ENCODE measurements at places on chromosomes 6 and 20. TPM values are rescaled to one million over a fixed set of nuclear protein-coding genes. Genes with fewer than 3 reads are reported as not detected.

GRCh38 chr20:51121901-51122412 is 99.0 kb upstream of the KCNG1 start:
- H3K4me3 ChIP-seq, result no peak overlapping the region
- DNase-seq, result no peak
- no peaks in the 10 kb centered on the region for H3K36me3 ChIP-seq

The SIRPD gene
- not detected for total RNA-seq

DNA sequence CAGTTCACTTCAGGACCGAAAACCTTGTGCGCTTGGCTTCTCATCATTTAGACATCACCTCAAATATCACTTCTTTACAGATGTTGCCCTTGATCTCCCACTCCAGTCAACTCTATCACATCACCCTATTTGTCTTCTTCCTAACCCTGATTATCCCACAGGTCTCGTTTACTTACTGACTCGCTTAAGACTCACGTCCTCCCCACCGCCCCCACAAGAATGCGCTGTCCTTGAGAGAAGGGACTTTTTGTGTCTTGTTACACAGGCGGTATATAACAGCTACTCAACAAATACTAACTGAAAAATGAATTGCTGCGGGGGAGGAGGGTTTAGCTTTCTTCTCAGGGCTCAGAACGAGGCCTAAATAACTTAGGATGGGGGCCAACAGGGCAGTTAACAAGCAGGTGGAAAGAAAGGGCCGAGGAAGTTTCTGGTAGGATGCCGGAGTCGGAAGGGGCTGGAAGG is 527 bp downstream of the TOMM34 start:
- peaks cover 59% of the 10 kb centered on the region for H3K4me1 ChIP-seq
- H3K27me3 ChIP-seq, result no peaks in the 10 kb centered on the region
- H3K27ac ChIP-seq, result peak overlapping the region; percentile 100
- H3K4me3 ChIP-seq, result peak overlapping the region; percentile 99

The MCHR2 gene
- total RNA-seq, result not detected

- H3K4me3 ChIP-seq, result no peak overlapping the region
- no peaks in the 10 kb centered on the region for H3K4me1 ChIP-seq
Measured at GRCh38 chr6:119562168-119562567, 212.6 kb upstream of the MAN1A1 start.

The EYA2 gene
- not detected for total RNA-seq

The TNFRSF6B gene
- not detected for total RNA-seq

DNA sequence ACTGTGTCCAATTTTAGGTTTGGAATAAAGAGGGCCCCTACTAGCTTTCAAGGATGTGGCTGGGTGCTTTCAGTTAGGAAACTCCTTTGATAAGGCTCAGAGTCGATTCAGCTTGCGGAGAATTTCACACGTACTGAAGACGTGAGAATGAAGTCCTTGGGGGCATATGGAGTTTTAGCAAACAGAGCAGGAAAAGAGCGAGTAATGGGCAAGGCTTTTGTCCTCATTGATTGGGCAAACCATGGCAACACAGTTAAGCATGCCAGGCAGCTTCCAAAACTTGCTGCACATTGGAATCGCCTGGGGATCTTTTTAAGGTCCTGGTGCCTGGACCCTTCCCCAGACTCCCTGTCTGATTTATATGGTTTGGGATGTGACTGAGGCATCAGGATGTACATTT is 29.2 kb downstream of the ISM1 start:
- peaks cover 25% of the 10 kb centered on the region for H3K36me3 ChIP-seq
- H3K4me3 ChIP-seq, result no peak overlapping the region
- H3K27ac ChIP-seq, result no peak overlapping the region
- no peak for DNase-seq
- peaks cover 42% of the 10 kb centered on the region for H3K4me1 ChIP-seq
- no peaks in the 10 kb centered on the region for H3K27me3 ChIP-seq

The CGA gene
- 0.59 TPM for total RNA-seq

- peak overlapping the region; percentile 52 for H3K27ac ChIP-seq
- H3K4me3 ChIP-seq, result no peak overlapping the region
- no peaks in the 10 kb centered on the region for H3K27me3 ChIP-seq
Measured at GRCh38 chr6:40387127-40387870, 199.9 kb downstream of the LRFN2 start.

DNA sequence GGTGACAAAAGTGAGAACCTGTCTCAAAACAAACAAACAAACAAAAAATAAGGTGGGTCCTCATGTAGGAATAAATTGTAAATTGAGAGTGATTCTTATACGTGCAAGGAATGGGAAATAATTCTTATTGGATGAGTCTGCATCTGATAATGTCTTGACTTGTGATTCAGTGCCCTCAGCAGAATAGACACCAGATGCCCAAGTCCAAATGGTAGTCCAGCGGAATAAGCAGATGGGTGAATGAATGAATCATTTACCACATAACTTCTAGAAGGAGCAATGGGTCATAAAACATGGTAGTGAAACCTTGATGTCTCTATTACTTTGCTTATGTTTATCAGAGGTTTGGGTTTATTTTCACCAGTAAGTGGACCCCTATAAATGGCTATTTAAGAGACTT is 747.7 kb downstream of the PHF3 start:
- no peak overlapping the region for H3K4me3 ChIP-seq
- H3K4me1 ChIP-seq, result no peaks in the 10 kb centered on the region
- H3K27ac ChIP-seq, result no peak overlapping the region
- no peaks in the 10 kb centered on the region for H3K36me3 ChIP-seq
- no peak for DNase-seq
- H3K27me3 ChIP-seq, result no peaks in the 10 kb centered on the region

DNA sequence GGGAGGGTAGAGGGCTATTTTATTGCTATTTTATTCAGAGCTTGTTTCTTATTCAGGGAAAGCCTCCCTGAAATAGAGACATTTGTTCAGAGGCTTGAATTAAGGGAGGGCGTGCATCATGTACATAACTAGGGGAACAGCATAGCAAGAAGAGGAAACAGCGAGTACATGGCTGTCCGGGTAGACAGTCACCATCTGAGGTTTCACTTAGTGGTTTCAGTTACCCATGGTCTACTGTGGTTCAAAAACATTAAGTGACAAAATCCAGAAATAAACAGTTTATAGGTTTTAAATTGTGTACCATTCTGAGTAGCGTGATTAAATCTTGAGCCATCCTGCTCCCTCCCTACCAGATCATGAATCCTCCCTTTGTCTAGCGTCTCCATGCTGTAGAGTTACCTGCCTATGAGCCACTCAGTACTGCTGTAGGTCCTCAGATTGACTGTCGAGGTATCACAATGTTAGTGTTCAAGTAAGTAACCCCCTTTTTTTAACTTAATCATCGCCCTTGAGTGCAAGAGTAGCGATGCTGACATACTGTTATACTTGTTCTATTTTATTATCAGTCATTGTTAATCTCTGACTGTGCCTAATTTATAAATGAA is 791.5 kb downstream of the TFAP2A start:
- no peak for DNase-seq
- no peak overlapping the region for H3K4me3 ChIP-seq
- no peaks in the 10 kb centered on the region for H3K36me3 ChIP-seq
- H3K4me1 ChIP-seq, result no peaks in the 10 kb centered on the region
- no peak overlapping the region for H3K27ac ChIP-seq
- no peaks in the 10 kb centered on the region for H3K27me3 ChIP-seq

DNA sequence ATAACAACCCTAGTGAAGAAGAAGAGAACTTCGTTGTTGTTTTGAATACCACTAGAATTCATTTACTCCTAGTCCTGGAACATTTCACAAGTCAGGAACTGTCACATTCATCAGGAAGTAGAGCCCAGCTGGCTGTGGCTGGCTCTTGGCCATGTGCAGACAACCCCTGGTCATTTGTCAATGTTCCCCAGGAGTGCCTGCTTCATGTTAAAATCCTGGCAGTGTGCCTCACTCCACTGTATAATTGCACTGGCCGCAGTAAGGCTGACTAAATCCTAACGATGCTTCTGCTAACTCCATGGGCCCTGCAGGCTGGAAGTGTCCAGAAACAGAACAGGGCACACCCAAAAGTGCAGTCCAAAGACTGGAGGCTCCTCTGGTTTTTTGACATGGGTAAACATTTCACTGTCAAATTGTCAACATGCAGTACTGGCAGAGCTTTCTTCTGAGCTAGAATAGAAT is 41.5 kb upstream of the ADGRF1 start:
- no peak overlapping the region for H3K4me3 ChIP-seq
- H3K27ac ChIP-seq, result no peak overlapping the region
- H3K36me3 ChIP-seq, result no peaks in the 10 kb centered on the region
- no peak for DNase-seq

- H3K27ac ChIP-seq, result no peak overlapping the region
- no peak overlapping the region for H3K4me3 ChIP-seq
- H3K36me3 ChIP-seq, result no peaks in the 10 kb centered on the region
- no peaks in the 10 kb centered on the region for H3K4me1 ChIP-seq
- peaks cover 13% of the 10 kb centered on the region for H3K27me3 ChIP-seq
- DNase-seq, result no peak
Measured at GRCh38 chr6:142361779-142362750, 60.3 kb downstream of the ADGRG6 start.

DNA sequence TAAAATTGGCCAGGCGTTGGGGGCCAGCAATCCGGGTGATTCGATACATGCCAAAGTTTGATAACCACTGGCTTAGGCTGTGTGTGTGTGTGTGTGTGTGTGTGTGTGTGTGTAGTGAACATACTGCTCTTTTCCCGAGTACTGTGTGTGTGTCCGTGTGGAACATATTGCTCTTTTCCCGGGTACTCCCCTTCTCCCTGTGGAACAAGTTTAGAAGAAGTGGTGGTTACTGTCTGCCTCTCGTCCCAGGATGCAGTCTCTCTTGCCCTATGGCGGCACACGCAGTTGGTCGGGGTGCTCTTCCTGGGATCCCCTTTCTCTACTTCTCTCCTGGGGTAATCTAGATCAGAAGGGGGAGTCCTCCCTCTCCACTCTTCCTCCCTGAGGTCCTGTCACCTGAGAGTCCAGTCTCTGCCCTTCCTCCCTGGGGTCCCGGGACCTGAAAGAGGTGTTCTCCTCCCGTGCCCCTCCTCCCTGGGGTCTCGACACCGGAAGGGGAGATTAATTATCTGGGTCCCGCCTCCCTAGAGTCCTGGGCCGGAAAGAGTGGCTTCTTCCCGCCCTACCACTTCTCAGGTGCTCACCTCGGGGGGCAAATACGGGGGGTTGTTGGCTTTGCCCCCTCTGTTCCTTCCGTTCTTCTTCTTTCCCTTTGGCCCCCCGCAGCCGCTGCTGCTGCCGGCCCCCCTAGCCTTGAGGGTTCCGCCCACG is 516 bp downstream of the GTPBP2 start:
- no peaks in the 10 kb centered on the region for H3K27me3 ChIP-seq
- H3K36me3 ChIP-seq, result peaks cover 42% of the 10 kb centered on the region
- H3K4me1 ChIP-seq, result peaks cover 33% of the 10 kb centered on the region
- H3K27ac ChIP-seq, result peak overlapping the region; percentile 91
- H3K4me3 ChIP-seq, result peak overlapping the region; percentile 100

- H3K4me1 ChIP-seq, result peaks cover 36% of the 10 kb centered on the region
- H3K27ac ChIP-seq, result peak overlapping the region; percentile 93
- peak overlapping the region; percentile 96 for H3K4me3 ChIP-seq
- H3K27me3 ChIP-seq, result no peaks in the 10 kb centered on the region
Measured at GRCh38 chr6:155314773-155315515, 660 bp upstream of the TFB1M start.

DNA sequence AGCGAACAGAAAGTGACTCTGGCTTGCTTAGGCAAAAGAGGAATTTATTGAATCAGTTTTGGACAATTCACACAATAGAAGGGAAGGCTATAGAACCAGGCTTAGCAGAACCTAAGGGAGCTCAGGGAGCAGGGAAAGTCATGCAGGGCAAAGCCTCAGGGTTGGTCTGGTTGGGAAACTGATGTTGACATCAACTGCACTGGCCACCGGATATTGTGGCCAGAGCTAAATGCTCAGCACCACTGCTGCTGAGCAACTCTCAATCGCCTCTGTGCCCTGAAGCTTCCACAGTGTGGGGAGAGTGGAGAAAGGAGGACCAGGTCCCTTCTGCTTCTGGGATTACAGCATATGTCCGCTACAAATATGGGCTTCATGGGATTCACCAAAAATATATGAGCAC is 93.3 kb upstream of the GCM1 start:
- no peak overlapping the region for H3K4me3 ChIP-seq
- DNase-seq, result no peak
- no peaks in the 10 kb centered on the region for H3K27me3 ChIP-seq
- no peaks in the 10 kb centered on the region for H3K36me3 ChIP-seq
- peaks cover 5% of the 10 kb centered on the region for H3K4me1 ChIP-seq

The OXT gene
- not detected for total RNA-seq

The PI3 gene
- not detected for total RNA-seq

DNA sequence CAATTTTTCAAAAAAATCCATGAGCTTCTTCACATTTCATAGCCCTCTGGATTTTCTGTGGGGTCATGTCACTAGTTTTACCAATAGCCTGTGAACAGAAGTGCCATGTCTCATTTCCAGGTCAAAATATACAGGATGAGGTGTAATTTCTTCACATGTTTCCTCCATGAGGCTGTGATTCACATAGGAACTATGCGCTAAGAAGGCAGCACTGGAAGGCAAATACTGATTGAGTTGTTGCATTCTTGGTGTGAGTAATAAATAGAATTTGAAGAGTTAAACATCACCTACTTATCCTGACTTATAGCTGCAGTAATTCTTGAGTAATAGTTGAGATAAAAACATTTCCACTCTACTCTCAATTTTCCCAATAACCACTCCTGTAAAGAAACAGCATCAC is 442.3 kb downstream of the HAO1 start:
- no peak for DNase-seq
- no peak overlapping the region for H3K4me3 ChIP-seq
- no peaks in the 10 kb centered on the region for H3K36me3 ChIP-seq

- H3K27ac ChIP-seq, result no peak overlapping the region
- peaks cover 24% of the 10 kb centered on the region for H3K27me3 ChIP-seq
Measured at GRCh38 chr6:108735310-108736001, 112.8 kb upstream of the ARMC2 start.

GRCh38 chr6:56638760-56639159 is 3.9 kb downstream of the DST start:
- no peaks in the 10 kb centered on the region for H3K36me3 ChIP-seq
- H3K4me3 ChIP-seq, result no peak overlapping the region
- H3K4me1 ChIP-seq, result no peaks in the 10 kb centered on the region

- H3K36me3 ChIP-seq, result peaks cover 42% of the 10 kb centered on the region
- H3K27me3 ChIP-seq, result no peaks in the 10 kb centered on the region
- H3K4me3 ChIP-seq, result no peak overlapping the region
- no peaks in the 10 kb centered on the region for H3K4me1 ChIP-seq
Measured at GRCh38 chr20:49880177-49880576, 35.2 kb downstream of the SPATA2 start.

The TXLNB gene
- total RNA-seq, result 0.05 TPM

DNA sequence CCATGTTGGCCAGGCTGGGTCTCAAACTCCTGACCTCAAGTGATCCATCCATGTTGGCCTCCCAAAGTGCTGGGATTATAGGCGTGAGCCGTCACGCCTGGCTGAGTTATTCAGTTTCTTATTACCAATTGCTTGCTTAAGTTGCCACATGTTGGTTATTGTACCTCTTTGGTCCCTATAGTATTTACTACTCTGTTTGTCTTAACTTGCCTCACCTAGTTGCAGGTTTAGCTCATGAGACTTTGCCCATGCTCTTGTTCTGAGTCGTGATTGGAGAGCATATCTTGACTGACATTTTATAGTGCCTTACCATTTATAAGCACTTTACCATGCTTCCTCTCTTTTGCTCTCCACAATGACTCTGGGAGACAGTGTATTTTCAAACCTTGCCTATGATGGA is 134.2 kb upstream of the HDGFL1 start:
- no peak for DNase-seq
- no peaks in the 10 kb centered on the region for H3K4me1 ChIP-seq
- H3K27ac ChIP-seq, result no peak overlapping the region
- no peak overlapping the region for H3K4me3 ChIP-seq
- H3K27me3 ChIP-seq, result no peaks in the 10 kb centered on the region
- no peaks in the 10 kb centered on the region for H3K36me3 ChIP-seq

Data from activated T-helper 2 cell treated with anti-CD3 and anti-CD28 coated beads, Interferon-gamma antibody, Interleukin-2, Interleukin-4, amounts not matched to agents 10 μg/mL and 5 μg/mL and 100 μg/mL, durations not matched to agents 14 hours and 24 hours and 36 hours (primary cell).